Gastrocnemius medialis (tissue), 4 donors: ENCODE measurements at places on chromosomes 5 and 9. TPM values are rescaled to one million over a fixed set of nuclear protein-coding genes. Genes with fewer than 3 reads are reported as not detected.

GRCh38 chr5:127599847-127600246 is 49.0 kb upstream of the CTXN3 start:
- H3K4me3 ChIP-seq = no peak overlapping the region
- no peaks in the 10 kb centered on the region for H3K36me3 ChIP-seq
- no peak for DNase-seq
- H3K27ac ChIP-seq = no peak overlapping the region

GRCh38 chr9:112076814-112077213 is 98.3 kb downstream of the SUSD1 start:
- H3K4me3 ChIP-seq = no peak overlapping the region
- no peaks in the 10 kb centered on the region for H3K36me3 ChIP-seq
- DNase-seq = no peak
- H3K27me3 ChIP-seq = no peaks in the 10 kb centered on the region
- peak overlapping the region; percentile 64 for H3K27ac ChIP-seq
- peaks cover 11% of the 10 kb centered on the region for H3K4me1 ChIP-seq

- peak; percentile 39 for DNase-seq
- no peaks in the 10 kb centered on the region for H3K4me1 ChIP-seq
- H3K27ac ChIP-seq = no peak overlapping the region
- no peaks in the 10 kb centered on the region for H3K27me3 ChIP-seq
- H3K4me3 ChIP-seq = no peak overlapping the region
Observed at GRCh38 chr5:133754575-133755169, 142.3 kb upstream of the FSTL4 start.

GRCh38 chr5:219991-220390 is 1.9 kb downstream of the SDHA start:
- H3K27me3 ChIP-seq = no peaks in the 10 kb centered on the region
- peak overlapping the region; percentile 93 for H3K4me3 ChIP-seq
- H3K36me3 ChIP-seq = peaks cover 12% of the 10 kb centered on the region
- peak overlapping the region; percentile 97 for H3K27ac ChIP-seq
- no peak for DNase-seq
- peaks cover 46% of the 10 kb centered on the region for H3K4me1 ChIP-seq

GAPVD1 gene
- 46.9 TPM for total RNA-seq
